Keratinocyte (primary cell): ENCODE measurements at places on chromosomes 13 and 19.

DNA sequence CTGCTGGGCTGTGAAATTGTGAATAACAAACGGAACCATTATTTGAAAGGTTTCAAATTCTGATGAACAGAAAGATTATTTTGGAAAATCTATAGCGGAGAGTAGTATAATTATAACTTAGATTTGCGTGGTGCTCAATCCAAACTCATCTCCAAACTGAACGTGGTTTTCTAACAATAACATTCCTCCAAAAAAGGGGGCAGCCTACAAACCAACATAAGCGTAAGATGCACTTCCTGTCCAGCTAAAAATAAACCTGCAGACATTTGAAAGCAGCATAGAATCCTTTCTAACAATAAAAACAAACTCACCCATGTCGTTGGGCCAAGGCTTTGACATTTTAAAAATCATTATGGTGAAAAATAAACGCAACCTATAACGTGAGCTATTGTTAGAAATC, 178.4 kb downstream of the COL4A1 start:
- no peak for DNase-seq

DNA sequence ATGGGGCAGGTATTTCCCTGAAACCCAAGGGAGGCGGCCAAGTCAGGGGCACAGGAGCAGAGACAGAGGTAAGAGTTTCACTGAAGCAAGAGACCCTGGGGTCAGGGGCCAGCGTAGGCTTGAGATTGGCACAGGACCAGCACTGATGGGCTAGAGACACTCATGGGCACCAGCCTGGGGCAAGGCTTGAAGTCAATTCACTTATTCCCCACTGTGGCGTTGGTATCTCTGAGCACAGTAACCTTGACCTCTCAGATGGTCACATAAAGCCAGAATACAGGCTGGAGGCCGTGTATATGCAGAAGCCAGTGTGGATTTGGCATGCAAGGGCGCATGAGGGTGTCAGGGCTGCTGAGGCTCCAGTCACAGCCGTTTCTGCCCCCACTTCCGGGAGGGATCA, 173.5 kb upstream of the GPR12 start:
- DNase-seq, result no peak

- DNase-seq, result no peak
Measured at GRCh38 chr19:41431426-41432386, 4.5 kb upstream of the B3GNT8 start.

GRCh38 chr19:47035127-47036096, 13.0 kb downstream of the TMEM160 start:
- peak; percentile 88 for DNase-seq

- no peak for DNase-seq
Measured at GRCh38 chr13:20706661-20707060, 3.2 kb downstream of the IL17D start.

DNA sequence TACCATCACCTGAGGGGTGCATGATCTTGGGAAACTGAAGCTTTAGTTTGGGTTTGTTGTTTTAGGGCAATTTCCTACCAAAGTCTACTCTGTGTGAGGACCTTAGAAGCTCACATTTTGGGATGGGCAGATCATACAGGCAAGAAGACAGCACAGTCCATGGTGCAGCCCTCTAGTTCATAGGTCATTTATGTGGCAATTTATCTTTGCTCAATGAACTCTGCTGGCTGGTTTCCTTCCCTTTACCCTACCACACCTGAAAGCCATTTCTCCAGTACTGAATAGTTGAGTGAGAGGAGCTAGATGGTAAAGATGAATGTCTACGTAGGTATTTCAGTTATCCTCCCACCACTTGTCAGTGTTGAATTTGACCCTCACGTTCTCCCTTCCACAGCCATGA, 87.5 kb upstream of the KLF12 start:
- no peak for DNase-seq

GRCh38 chr19:49712397-49712859, 21.5 kb downstream of the CPT1C start:
- no peak for DNase-seq

DNA sequence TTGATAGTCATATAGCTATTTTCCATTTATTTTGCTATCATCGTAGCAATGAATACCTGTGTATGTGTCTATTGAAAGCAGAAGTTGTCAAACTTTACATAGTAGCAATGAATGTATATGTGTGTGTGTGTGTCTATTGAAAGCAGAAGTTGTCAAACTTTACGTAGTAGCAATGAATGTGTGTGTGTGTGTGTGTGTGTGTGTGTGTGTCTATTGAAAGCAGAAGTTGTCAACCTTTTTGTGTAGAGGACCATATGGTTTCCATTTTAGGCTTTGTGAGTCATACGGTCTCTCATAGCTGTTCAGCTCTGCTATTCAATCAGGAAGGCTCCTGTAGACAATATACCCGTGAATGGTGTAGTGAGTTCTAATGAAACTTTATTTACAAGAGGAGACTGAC, 20.8 kb downstream of the NLRP4 start:
- no peak for DNase-seq

GRCh38 chr19:30784850-30785457, 412.8 kb downstream of the ZNF536 start:
- DNase-seq, result no peak

DNA sequence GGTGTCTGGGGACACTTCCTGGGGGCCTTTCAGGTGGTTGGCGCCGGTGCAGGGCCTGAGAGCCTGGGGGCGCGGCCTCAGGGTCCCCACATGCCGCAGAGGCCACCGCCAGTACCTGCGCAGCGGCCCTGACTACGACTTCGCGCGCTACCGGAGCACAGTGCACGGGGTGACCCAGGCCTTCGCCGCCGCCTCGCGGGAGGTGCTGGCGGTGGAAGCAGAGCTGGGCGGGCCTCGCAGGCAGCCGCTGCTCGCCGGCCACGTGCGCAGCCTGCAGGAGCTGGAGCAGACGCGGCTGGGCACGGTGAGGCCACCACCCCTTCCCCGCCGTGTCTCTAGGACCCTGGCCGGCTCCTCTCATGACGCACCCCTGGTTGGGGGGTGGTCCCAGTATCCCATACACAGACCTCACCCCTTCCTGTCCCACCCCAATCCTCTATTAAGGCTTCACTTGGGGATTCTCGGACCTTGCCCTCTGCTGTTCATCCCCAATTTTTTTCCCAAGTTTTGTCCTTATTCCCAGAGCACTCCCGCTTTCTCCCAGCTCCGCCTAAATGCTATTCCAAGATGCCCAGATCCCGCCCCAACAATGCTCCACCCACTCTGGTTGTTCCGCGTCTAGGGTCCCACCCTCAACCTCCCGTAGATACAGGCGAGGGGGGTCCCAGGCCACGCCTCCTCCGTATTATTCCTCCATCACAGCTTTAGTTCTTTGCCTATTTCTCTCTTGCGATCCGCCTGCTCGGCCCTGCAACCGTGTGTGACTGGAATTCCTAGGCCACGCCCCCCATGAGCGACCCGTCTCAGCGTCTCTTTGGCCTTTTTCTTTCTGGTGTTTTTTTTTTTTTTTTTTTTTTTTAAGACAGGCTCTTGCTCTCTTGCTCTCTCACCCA, 1.0 kb downstream of the REX1BD start:
- DNase-seq, result no peak
